Activated CD8-positive, alpha-beta memory T cell treated with anti-CD3 and anti-CD28 coated beads for 1 hour (primary cell): ENCODE measurements at places on chromosomes 1 and 21.

DNA sequence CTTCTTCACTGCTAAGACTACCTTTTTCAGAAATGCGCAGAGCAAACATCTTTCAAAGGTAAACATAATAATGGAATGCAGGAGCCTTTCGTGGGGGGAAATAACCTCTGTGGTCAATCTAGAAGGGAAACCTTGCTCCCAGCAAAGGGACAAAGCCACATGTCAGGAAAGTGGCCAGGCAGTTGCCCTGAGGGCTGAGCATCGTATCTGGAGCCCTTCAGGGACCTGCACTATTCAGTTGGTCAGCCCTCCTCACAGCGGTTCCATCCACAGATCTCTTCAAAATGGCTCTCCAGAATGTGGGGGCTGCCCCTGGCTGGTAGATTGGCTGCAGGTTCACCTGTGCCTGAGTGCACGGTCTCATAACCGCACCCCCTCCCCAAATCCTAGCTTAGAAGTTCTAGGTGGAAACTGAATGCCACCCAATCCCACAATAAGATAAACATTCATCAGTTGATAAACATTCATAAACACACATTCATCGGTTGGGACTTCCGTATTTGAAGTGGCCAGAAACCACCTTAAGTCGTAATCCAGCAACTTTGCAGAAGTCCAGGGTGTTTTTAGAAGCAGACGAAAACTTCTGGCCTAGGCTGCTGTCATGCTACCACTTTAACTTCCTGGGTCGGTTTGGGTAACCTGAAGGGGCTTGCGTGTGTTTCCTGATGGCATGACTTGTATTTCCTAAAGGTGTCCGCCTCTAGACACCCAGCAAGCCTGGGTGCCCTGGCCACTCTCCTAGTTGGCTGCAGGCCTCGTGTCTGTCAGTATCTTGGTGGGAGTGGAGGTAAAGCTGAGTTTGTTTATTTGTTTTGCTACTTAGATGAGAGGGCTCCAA, 50.5 kb downstream of the RASSF5 start:
- DNase-seq: no peak

- no peak for DNase-seq
Observed at GRCh38 chr1:238811211-238811879, 575.0 kb upstream of the CHRM3 start.

DNA sequence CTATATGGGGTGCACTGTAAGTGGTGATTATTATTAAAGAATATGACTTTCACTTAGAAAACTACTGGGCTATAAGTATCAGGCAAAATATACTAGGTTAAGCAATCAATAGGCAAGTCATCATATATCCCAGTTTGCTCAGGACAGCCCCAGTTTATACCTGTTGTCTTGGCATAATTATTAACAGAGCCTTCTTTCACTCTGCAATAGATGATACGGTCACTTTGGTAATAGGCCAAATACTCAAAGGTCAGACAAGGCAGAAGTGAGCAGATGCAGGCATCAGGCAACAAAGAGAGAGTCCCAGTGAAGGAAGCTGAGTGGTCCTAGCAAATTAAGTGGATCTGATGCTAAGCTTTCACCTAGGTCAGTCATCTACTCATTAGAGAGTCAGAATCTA, 599.9 kb downstream of the LMO4 start:
- no peak for DNase-seq

GRCh38 chr1:90957497-90957896, 64.3 kb downstream of the ZNF644 start:
- no peak for DNase-seq

GRCh38 chr1:27507960-27508665, 18.1 kb upstream of the WASF2 start:
- DNase-seq: no peak

DNA sequence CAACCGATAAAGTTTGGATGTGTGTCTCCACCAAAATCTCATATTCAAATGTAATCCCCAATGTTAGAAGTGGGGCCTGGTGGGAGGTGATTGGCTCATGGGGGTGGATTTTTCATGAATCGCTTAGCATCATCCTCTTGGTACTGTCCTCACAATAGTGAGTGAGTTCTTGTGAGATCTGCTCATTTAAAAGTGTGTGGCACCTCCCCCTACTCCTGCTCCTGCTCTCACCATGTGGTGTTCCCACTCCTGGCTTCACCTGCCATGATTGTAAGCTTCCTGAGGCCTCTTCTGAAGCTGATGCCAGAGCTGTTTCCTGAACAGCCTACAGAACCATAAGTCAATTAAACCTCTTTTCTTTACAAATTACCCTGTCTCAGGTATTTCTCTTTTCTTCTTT, 28.2 kb upstream of the PRDX6 start:
- DNase-seq: no peak

DNA sequence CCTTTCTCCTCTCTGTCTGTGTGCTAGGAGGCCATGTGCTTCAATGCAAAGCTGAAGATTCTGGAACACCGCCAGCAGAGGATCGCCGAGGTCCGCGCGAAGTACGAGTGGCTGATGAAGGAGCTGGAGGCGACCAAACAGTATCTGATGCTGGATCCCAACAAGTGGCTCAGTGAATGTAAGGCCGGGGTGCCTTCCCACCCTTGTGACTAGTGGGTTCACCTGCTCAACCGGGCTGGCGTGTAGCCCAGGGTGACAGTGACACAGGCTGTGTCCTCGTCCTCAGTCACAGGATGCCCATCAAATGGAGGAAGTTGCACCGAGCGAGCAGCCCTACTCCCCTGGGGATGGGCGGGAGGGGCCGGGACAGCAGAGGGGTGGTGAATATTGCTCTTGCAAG, 544.1 kb downstream of the KIF26B start:
- no peak for DNase-seq

GRCh38 chr1:95286479-95286878, 52.5 kb downstream of the RWDD3 start:
- no peak for DNase-seq

DNA sequence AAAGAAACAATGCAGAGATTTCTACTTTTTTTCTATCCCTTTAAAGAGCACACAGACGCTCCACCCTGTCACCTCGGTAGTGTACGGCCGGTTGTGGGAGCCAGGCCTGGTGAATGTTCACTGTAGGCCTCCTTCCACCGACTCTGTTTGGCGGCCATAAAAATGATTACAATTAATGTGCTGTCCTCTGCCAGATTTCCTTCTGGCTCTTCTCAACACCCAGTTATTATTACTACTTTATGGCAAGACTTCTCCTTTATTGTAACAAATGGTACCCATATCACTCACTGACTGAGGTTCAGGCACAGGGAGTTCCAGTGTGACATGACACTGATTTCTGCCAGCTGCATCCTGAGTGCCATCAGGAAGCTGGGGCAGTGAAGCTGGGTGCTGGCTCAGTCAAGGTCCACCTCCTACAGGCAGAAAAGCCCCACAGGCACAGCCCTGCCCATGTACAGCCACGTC, 37.4 kb downstream of the GPR161 start:
- no peak for DNase-seq

GRCh38 chr1:1906185-1907097, 8.6 kb upstream of the CALML6 start:
- peak; percentile 19 for DNase-seq

DNA sequence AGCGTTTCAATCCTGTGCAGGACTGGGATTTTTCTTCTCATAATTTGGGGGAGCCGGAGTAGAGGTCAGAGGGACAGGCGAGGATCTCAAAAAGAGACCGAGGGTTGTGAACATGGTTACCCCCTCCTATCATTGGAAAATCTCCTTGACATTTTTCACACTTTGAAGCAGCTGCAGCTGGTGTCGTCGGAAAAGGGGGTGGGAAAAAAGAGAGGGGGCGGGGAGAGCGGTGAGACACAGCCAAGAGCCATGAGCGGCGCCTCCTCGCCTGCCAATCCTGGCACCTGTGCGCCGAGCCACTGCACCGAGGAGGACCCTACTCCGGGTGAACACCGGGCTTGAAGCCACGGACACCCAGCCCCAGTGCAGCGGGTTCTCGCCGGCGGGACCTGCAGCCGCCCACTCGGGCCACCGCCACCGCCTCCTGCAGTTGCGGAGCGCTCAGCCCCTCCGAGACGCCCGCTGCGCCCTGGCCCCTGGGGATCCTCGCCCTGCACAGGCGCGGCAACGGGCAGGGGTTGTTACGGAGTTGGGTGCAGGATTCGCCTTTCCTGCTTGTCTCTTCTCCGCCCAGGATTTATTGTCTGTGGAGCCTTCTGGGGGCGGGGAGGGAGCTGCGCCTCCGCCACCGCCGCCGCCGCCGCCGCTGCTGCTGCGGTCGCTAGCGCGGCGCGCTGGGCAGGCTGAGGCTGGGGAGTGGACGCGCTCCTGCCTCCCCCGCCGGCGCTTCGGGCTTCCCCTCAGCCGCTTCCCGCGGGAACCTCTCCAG, at the start of gene LRRC7:
Gene LRRC7 (plus strand): TSS at position 271 of the 769 bp plus-strand sequence. CDS start 718 bp downstream, outside the sequence.
- DNase-seq: no peak

DNA sequence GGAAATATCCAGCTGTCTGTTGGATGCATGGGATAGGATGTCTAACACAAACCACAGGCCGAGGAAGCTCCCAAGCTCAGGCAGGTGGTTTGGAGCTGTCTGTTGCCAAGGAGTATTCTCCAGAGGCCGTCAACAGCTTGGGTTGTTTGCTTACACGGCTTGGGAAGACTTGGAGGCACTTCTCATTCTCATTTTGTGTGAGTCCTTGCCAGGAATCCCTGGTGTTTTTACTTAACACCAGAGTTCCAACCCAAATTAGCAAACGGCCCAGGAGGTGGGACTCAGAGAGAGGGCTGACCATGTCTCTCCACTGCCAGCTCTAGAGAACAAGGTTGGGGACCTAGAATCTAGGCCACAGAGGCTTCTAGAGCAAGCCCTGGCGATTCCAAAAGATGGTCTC, 72.7 kb upstream of the FAM20B start:
- DNase-seq: no peak

DNA sequence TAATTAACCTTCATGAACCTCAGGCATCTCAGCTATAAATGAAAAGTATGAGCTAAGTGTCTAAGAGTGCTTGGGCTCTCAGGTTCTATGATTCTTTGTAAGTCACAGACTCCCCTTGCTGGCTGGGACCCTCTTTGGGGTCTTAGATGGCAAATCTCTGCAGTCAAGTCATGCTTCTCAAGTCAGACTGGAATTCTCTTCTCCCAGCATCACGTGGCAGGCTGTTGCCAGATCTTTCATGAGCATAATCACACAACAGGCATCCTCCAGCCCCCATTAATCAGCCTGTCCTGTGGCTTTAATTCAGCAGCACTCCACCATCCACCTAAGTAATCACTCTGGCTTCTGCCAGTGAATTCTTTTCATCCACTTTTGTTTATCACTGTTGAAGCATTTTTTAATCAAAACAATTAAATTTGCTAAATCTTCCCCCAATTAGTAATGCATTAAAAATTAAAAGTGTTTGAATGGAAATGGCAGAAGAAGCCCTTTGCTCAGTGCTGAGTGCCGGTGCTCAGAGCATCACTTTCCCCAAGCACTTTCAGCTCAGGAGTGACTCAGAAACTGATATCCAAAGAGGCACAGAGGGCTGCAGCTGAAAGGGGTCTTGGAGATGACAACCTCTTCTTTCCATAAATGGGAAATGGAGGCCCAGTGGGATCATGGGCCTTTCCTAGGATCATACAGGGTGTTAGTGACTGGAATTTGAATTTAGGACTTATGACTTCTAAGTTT, 50.2 kb downstream of the C8A start:
- no peak for DNase-seq

DNA sequence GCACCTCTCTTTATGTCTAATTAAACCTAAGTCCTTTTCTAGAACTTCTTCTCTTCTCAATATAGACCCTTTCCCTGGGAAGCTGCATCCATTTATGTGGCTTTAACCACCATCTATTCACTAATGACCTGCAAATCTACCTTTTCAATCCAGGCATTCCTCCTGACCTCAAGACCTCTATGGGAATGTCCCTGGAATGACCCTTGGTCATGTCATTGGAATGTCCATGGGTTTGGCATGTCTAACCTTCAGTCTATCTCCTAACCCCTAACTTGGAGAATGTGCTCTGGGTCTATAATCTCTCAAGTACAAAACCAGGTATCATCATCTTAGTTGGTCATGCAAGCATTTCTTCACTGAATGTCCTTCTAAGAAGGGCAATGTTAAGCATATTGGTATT, 196.1 kb downstream of the KCNH1 start:
- DNase-seq: no peak

DNA sequence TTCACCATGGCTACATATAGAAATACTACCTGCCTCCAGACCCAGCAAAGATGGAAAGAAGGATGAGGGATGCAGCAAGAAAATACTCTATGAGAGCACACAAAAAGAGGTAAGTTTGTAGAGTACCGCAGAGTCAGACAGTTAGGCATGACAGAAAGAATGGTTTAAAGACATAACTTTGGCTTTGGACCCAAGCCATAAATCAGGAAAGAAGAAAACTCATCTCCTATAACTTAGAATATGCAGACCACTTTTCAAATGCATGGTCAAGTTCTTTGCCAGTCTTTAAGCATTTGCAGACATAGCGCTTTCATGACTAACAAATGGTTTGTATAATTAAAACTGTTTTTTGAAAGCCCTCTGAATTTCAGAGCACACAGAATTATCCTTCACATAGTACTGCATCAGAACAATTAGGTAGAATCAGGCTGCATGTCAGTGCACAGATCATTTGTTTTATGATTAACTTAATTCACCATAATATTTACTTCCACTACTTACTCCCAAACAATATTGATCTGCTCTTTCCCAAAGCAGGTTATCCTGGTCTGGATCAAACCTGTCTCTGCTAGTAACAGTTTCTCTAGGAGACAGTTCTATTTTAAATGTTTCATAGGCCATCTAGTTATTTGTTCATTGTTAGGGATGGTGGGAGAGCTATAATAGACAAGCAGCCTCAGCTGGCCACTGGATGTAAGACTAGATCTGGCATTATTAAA, 280.7 kb upstream of the NR5A2 start:
- DNase-seq: no peak
